ENCODE measurements at places on chromosomes 16 and 17.
A peak's percentile ranks its signal among the peaks of the same experiment; 100 is the strongest.

GRCh38 chr16:89026121-89026612, 49.2 kb upstream of the CBFA2T3 start:
- DNase-seq, result no peak

DNA sequence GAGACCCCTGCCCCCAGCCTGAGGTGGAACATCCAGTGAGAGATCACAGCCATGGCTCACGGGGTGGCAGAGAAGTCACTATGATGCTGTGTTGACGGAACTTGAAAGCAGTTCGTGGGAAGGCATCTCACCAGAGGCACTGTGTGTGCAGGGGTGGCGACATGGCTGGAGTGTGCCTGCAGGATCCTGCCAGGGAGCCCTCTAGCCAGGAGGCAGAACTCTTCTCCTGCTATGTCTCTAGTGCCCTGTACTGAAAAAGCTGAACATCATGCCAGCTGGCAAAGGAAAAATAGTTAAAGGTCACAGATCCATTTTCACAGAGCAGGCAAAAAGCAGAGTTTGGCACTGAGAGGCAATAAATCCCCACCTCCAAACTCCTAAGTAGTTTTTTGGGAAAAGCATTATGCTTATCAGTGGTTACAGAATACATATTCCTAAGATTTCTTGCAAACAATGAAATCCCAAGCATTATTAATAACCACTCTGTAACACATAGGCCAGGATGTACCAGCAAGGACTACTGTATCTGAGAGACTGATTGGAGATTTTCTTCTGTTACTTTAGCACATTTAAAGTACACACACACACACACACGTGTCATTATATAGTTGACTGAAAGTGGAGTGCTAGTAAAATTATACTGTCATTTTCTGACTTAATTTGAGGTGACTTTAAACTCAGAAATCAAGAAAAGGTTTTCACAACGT, 36.8 kb downstream of the TNRC6C start:
- DNase-seq, result peak; percentile 82

- DNase-seq, result no peak
These were observed 432.4 kb downstream of the SOX9 start for GRCh38 chr17:72553051-72553755.

GRCh38 chr17:78999056-78999768, 10.4 kb downstream of the CANT1 start:
- DNase-seq, result no peak

GRCh38 chr16:84413244-84414004, 45.1 kb downstream of the ATP2C2 start:
- no peak for DNase-seq

GRCh38 chr17:74522381-74523105, 8.7 kb downstream of the CD300LB start:
- DNase-seq, result no peak

- DNase-seq, result no peak
These were observed 92.5 kb downstream of the NCOR1 start for GRCh38 chr17:16122697-16123434.

- no peak for DNase-seq
These were observed 270.0 kb upstream of the SOX9 start for GRCh38 chr17:71850812-71851211.

- DNase-seq, result no peak
These were observed 25.2 kb upstream of the SMPD3 start for GRCh38 chr16:68473358-68474070.

DNA sequence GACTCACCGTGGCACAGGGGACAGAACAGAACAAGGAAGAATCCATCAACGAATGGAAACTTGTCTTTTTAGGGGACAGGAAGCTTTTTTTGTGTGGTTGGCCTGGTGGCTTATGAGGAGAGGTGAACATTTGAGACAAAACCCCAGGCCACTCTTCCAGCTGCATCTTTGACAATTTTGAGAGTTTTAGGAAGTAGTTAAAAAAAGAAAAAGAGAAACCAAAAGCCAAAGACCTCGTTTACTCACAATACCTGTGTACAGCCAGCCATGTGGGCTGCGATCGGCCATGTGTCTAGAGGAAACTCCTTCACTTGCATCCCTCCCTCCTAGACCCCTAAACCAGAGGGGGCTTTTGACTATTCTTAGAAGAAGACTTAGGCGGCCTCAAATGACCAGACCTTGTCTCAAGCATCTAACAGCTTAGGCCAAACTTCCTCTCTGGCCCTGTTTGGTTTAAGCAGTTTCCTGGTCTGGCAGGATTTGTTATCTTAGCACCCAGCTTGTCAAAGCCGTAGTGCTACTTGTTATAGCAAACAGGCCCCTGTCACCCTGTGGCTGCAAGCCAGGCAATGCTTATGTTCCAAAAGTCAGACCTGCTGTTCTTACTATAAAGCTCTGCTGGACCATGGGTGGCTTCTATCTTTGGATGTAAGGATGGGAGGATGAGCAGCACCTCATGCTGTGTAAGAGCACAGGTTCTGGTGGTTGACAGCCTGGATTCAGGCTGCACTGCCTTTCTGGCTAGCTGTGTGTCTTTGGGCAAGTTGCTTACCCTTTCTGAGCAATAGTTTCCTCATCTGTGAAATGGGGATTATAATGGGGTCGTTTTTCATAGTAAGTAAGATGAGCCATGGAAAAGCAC, 17.7 kb downstream of the KSR1 start:
- peak; percentile 80 for DNase-seq

DNA sequence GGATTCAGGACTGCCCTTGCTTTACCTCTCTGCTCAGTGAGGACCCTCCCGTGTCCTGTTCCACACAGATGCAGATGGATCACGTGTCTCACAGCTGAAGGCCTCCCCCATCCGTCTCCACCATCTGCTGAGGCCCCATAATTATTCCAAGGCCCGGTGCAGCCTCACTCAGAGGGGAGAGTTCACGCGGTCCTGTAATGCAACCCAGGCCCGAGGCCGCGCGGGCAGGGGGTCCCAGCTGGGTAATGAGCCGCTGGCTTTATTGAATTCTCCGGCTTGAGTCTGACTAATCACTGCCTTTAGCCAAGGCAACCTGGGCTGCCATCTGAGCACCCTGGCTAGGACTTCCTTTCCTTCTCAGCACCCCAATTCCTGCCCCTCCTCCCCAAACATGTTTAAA, 4.4 kb upstream of the WFIKKN2 start:
- no peak for DNase-seq

- no peak for DNase-seq
These were observed 7.7 kb upstream of the COTL1 start for GRCh38 chr16:84625556-84625955.

- no peak for DNase-seq
These were observed 91.4 kb upstream of the FA2H start for GRCh38 chr16:74865922-74866598.

GRCh38 chr17:74187761-74188160, 15.7 kb upstream of the RPL38 start:
- DNase-seq, result no peak

DNA sequence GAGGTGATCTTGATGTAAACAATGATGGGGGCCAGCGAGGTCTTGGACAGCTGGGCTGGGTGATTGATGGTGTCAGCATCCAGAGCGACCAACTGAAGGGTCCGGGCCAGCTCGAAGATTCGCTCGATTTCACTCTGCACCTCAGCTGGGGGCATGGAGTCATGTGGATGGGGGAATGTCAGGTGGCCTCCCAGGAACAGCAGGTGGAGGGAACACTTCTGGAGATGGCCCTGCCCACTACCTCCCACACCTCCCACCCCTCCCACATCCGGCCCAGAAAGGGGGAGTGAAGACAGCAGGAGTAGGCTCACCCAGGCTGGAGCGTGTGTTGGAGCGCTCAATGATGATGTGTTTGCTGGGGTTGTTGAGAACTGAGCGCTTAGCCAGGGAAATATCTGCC, 13.7 kb downstream of the CACNB1 start:
- DNase-seq, result no peak

- DNase-seq, result no peak
These were observed 1.3 kb upstream of the ACLY start for GRCh38 chr17:41919840-41920579.

DNA sequence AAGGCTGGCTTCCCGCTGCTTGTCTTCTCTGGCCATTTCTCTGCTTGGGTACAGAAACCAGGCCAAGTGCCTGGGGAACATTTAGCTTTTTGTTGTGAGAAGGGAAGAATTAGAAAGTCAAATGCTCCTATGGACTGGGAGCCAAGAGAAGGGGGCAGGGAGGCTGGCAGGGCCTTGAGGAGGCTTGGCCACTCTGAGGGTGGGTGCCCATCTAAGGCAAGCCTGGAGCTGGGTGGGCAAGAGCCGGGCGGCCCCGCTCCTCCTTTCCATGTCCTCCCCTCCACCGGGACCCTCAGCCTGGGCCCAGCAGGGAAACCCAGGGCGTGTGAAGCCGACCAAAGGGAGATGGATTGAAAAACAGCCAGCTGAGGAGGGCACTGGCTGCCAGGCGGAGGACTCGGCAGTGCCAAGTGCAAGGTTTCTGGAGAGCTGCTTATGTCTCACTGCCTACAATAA, 69.4 kb downstream of the NTN1 start:
- no peak for DNase-seq

GRCh38 chr16:2792940-2793339, 5.3 kb upstream of the PRSS41 start:
- no peak for DNase-seq

- DNase-seq, result peak; percentile 18
These were observed 11.9 kb upstream of the RASD1 start for GRCh38 chr17:17508019-17508535.

GRCh38 chr17:41404024-41404671, 6.7 kb upstream of the KRT31 start:
- no peak for DNase-seq

GRCh38 chr16:907842-908241, 62.9 kb downstream of the LMF1 start:
- DNase-seq, result no peak

DNA sequence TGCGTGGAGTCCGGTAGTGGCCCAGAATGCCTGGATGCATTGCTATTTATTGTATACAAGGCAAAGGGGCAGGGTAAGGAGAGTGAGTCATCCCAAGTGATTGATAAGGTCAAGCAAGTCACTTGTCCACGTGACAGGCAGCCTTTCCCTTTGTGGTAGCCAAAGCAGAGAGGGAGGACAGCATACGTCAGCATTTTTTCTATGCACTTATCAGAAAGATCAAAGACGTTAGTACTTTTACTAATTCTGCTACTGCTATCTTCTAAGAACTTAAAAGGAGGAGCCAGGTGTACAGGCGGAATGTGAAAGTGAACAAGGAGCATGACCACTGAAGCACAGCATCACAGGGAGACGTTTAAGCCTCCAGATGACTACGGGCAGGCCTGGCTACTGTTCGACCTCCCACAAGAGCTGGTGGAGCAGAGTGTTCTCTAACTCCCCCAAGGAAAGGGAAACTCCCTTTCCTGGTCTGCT, 47.9 kb upstream of the ARL4D start:
- DNase-seq, result no peak

DNA sequence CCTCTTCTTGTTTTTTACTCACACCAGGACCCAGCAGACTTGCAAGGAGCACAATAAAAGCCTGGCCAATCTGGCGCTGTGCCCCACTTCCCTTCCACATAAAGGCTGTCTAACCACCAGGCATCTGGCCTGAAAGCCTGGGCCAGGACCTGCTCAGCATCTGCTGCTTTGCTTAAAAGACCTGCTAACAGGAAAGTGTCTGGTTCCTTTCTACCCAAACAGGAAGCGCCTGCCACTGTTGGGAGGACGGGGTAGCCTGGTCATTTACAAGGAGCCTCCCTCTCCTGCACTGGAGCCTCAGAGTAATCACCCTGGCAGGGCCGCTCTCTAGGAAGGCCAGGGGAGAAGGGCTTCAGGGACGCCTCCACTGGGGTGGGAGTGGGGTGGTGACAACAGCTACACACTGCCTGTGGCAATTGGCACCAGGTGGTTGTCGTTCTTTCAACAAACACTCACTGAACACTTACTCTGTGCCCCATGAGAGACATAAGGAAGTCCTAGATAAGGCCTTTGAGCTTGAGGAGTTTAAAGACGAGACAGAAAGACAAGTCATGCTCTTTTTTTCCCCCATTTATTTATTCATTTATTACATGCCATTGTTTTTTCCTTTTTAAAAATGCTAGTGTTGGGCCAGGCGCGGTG, 6.3 kb upstream of the MMP28 start:
- peak; percentile 87 for DNase-seq

- DNase-seq, result no peak
These were observed 847 bp downstream of the CKLF start for GRCh38 chr16:66553223-66553622.

DNA sequence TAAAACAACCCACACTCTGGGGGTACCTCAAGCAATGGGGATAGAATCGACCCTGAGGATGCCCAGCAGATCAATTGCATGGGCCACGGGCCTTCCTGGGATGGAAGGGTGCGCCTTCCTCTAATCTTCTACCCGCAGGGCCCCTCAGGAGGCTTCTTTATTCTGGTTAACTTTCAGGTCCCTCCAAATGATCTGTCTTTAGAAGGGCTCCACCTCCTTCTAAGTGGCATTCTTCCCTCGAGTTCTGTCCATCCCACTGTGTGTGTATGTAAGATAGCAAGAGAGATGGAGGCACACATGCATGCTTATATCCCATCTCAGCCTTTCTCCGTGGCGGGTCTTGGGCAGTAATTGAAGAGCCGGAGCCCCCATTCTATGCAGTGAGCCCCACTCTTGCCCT, 125.7 kb downstream of the MRM1 start:
- DNase-seq, result no peak

GRCh38 chr16:88931936-88932335, 45.1 kb downstream of the CBFA2T3 start:
- DNase-seq, result no peak

GRCh38 chr16:29959293-29959692, 2.6 kb upstream of the TMEM219 start:
- no peak for DNase-seq

GRCh38 chr16:30430428-30430970, 669 bp upstream of the DCTPP1 start:
- DNase-seq, result peak; percentile 35

DNA sequence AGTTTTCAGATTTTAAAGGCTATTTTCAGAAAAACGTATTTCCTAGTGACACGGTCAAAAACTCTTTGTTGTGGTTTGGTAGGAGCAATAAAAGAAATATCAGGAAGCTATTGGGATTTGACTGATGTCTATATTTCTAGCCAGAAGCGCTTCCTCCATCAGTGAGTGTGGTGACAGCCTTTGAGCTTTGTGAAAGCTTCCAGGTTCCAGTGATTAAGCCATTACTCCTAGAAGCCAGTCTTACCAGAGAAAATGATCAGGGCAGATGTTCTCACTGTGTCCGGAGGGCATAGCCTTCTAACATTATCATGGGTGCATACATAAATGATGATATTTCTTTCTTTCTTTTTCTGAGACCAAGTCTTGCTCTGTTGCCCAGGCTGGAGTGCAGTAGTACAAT, 39.6 kb downstream of the MAP2K6 start:
- DNase-seq, result no peak

DNA sequence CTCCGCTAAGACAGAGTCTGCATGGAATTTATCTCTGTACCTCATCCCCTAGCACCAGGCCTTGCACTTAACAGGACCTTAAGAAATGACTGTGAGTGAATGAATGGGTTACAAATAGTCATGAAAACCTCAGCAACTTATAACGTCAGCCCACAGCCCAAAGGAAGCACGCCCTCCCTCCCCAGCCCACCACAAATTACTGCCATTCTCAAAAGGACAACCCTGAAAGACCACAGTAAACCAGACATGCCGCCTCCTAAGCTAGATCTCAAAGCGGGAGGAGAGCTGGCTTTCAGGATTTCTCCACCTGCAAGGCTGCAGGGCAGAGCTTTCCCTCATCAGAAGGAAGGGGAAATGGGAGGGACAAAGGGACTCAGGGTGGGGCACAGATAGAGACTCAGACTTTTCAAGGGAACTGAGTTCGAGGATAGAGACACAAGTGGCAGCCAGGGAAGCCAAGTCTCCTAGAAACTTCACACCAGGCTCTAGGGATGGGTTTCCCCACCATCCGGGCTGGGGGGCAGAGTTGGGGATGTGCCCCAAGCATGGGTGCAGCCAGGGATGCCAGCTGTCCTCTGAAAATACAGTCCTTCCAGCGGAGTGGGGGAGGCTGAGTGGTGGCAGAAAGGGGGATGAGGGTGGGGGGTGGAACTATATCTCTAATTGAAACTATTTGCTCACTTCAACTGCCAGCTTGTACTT, 56.7 kb downstream of the PLXDC1 start:
- DNase-seq, result no peak
